ENCODE measurements at places on chromosomes 4 and X.

GRCh38 chr4:130099105-130099504, 1003.2 kb downstream of the C4orf33 start:
- DNase-seq: no peak

GRCh38 chr4:121784975-121785374, 16.1 kb upstream of the EXOSC9 start:
- no peak for DNase-seq

DNA sequence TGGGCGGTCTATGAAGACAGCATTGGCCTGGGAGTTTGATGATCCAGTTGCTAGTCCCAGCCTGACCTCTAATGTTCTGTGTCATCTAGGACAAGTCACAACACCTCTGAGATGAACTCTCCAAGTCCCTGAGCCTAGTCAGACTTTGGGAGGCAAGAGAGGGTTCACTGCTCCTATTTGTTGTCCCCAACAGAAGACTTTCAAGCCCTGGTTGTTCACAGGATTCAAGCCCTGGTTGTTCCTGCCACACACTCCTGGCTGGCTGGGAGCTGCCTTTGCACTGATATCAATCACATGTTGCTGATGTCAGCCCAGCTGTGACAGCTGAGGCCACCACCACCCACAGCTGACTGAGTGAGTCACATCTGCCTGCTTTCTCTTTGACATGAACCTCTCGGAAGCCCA, 253.2 kb upstream of the RASGEF1B start:
- DNase-seq: no peak

GRCh38 chr4:139053909-139054308, 38.3 kb downstream of the NOCT start:
- no peak for DNase-seq

DNA sequence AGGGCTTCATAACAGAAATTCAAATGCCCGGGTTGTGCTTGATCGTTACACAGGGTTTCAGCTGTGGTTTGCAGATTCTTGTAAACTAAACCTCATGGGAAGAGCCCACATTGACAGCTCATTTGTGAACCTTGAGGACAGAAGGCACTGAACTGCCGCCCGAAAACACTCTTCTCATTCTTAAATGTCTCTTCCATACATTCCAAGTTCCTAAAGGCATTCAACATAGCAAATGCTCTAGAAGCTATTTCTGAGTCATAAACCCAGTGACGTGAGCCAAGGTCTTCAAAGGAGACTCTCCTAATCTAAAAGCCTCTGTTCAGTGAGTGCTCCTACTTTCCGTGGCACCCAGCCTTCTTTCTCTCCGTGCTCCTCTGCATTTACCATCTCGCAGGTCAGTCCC, 737.8 kb upstream of the FRG1 start:
- no peak for DNase-seq

GRCh38 chrX:112108145-112108544, 25.6 kb upstream of the TRPC5 start:
- no peak for DNase-seq

GRCh38 chrX:30521440-30522182, 56.0 kb downstream of the TASL start:
- no peak for DNase-seq

- DNase-seq: no peak
These were observed 28.8 kb upstream of the IL3RA start for GRCh38 chrX:1307626-1308340.

- DNase-seq: no peak
These were observed 21.5 kb downstream of the UVSSA start for GRCh38 chr4:1368421-1369090.

DNA sequence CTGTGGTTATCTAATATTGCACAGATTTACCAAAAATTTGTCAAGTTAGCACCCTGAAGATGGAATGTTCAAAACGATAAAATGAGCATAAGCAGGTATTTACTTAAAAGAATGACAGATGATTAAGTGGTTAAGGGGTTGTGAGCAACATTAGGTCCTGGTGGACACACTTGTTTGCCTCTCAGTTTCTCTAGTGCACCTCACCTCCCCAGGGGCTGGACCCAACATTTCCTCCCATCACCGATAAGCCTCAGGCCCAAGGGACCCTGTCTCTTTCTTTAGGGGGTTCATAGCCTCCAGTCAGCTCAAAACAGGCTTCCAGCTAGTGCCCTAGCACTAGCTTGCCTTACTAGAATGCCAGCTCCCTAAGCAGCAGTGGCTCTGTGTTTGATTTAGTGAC, 88.0 kb downstream of the ATP11C start:
- DNase-seq: no peak

GRCh38 chr4:144399927-144400326, 246.0 kb upstream of the HHIP start:
- no peak for DNase-seq

- no peak for DNase-seq
These were observed 357.7 kb upstream of the BOD1L1 start for GRCh38 chr4:13984991-13985800.

- DNase-seq: no peak
These were observed 712.0 kb upstream of the PCDH10 start for GRCh38 chr4:132437117-132437516.

GRCh38 chrX:9862525-9862924, 76.3 kb downstream of the SHROOM2 start:
- DNase-seq: no peak

- no peak for DNase-seq
These were observed 31.2 kb downstream of the ZFYVE28 start for GRCh38 chr4:2387218-2387617.

DNA sequence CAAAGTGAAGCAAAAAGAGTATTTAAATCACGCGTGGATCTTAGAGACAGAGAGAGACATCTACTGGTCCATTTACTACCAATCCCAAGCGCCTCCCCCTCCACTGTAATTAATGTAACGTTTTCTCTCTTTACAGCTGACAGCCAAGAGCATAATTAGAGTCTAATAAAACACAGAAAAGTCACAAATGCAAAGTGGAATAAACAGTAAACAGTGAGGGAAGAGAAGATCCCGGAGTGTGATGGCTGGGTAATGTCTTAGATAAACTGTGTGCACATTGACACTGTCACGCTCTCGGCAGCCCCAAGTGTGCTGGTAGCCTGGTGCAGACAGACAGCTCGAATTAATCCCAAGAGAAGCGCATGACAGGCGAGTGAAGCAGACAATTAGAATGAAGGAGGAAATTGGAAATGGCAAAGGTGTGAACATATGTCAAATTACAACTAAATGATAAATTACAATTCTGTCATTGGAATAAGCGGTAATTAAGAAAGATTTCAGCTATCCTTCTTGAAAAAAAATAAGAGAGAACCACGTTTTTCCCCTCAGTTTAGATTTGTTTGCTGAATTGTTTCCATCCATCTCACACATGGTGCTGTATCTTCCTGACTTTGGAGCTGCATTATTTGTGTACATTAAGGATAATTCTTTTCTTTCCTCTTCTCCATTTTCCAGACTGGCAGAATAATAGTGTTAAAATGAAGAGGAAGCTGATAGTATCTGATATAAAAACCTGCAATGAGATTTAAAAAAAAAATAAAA, 100.1 kb downstream of the CXXC4 start:
- DNase-seq: no peak

DNA sequence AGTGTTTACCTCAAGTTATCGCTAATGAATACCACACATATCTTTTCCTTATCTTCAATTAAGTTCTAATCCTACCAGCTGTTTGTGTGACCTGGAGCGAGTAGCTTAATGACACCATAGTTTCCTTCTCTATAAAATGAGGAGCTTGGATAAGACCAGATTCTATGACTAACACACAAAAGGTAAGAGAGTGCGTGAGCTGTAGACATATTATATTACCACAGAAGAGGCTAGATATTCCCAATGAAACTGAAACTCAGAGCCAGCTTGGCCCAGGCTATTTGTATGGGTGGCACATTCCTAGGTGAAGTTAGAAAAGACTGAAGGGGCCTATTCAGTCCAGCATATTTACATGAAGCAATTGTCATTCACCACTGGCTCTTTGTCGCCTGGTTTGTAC, 30.2 kb downstream of the ASB5 start:
- no peak for DNase-seq

DNA sequence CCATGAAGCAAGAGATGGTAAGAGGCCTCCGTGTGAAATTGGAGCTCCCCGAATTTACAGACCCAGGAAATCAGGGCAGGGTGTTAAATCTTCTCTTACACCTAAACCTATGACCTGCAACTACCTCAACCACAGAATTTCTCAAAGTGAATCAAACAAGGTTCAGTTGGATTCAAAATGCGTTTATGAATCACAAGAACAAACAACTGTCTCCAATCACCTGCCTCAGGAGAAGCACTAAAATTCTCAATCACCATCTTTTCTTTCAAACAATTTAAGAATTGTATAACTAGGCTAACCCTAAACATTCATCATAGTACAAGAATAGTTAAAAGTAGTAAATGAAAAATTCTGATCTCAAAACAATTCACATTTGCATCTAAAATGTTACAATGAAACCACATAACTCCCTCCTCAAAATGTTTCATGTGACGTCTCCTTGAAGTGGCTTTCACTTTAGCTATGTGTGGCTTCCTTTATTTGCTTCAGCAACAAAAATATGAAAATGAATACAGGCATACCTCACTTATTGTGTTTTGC, 19.2 kb downstream of the PPP3CA start:
- DNase-seq: peak; percentile 17

DNA sequence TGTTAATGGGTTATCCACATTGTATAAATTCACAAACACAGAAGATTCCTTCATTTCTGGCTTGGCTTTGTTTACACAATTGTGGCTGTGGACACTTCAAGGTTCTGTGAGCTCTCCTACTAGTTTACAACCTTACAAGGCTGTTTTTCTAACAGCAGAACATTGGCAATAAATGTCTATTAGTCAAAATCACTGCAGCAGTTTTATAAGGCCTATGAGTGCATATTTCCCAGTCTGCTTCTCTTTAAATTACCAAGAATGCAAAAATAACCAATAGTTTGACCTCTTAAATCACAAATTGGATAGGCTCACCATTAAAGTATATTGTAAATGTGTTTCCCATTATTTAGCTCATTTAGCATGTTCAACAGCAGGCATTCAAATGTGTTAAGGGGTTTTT, 239.2 kb downstream of the DKK2 start:
- no peak for DNase-seq

DNA sequence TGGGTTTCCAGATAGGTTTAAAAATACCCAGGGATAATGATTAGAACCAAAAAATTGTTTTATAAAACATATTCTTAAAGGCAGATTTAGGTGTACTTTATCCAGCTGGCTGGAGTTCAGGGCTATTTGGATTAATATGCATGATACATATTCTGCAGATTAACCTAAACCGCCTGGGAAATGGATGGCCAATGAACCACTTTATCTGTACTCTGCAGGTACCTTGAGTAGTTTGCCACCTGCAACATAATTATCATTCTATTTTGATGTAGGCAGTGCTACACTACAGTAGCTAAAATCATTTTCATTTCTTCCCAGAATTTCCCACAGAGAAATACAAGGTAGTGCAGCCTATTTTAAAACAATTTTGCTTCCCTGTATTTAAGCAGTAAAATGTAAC, 683.2 kb upstream of the GNPDA2 start:
- DNase-seq: no peak

DNA sequence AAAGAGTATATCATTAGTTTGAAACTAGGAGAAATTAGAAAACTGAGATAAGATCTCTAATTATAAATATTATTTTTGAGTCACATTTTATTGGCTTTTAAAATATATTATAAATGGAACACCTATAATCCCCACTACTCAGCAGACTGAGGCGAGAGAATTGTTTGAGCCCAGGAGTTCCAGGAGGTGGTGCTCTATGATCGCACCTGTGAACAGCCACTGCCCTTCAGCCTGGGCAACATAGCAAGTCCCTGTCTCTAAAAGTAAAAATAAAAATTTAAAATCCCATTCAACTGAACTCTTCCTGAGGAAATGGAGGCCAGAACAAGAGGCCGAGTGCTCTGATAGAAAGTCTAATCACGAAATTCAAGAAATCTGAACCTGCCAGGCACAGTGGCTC, 6.3 kb upstream of the C4orf36 start:
- DNase-seq: no peak

- no peak for DNase-seq
These were observed 95.2 kb downstream of the ATG4A start for GRCh38 chrX:108186811-108187210.

DNA sequence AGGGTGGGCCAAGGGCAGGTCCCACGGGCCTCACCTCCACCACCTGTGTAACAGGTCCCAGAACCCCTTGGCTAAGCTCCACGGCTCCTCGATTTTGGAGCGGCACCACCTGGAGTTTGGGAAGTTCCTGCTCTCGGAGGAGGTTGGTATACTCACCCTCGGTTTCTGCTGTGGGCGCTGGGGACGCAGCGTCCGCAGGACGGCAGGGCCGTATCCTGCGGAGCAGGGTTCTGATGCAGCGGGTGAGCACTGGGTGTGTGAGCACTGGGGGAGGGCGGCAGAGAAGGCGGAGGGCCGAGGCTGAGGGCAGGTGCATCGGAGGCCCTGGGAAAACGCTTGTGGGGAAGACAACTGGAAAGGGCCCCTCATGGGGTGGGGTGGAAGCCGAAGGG, 11.0 kb downstream of the ATP5ME start:
- no peak for DNase-seq

- no peak for DNase-seq
These were observed 163.1 kb downstream of the SMARCA1 start for GRCh38 chrX:129360175-129360574.

DNA sequence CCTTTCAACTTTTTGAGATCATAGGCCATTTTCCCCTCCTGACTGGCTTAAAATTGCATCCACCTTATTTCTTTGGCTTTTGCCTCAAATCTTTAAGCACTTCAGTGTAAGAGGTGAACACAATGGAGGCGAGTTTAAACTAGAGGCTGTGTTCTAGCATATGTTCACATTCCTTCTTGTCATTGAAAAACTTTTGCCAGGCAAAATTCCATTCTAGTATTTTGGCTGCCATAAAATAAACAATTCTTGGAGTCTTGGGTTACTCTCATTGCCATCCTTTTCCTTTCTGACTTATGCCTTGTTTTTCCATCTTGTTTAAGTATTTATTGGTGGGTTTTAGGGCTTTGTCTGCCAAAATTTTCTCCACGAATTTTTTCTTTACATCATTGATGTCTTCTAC, 137.3 kb upstream of the ANXA10 start:
- DNase-seq: no peak

GRCh38 chrX:8341814-8342590, 122.6 kb upstream of the VCX3B start:
- DNase-seq: no peak

- no peak for DNase-seq
These were observed 39.4 kb downstream of the ANTXR2 start for GRCh38 chr4:80033581-80033980.

GRCh38 chrX:105744291-105744690, 78.0 kb upstream of the NRK start:
- no peak for DNase-seq

DNA sequence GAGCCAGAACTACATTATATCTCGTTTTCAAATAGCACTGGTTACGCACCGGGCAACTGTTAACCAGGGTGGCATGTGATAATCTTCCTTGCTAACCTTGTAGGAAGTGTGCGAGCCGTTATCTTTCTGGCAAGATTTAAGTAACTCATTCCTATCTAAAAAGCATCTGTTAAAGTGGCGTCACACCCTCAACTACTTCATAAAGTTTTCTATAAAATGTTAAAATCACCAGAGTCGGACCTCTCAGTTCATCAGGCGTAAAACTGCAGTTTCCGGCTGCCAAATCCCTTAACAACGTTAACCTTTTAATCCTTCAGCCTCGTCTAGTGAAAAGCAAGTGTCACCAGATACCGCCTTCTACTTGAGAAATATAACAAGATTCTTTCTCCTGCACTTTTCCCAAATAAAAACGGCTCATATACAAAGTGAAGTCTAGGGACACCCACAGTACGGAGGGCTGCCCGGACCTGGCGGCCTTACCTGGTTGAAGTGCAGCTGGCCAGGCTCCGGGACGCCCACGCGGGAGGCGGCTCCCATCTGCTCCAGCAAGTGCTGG, 1.2 kb downstream of the SLC39A8 start:
- no peak for DNase-seq

GRCh38 chr4:3462321-3462789, 751 bp upstream of the DOK7 start:
- no peak for DNase-seq

All from T-helper 1 cell (primary cell).